ENCODE measurements at places on chromosomes 5 and 9. TPM values are rescaled to one million over a fixed set of nuclear protein-coding genes. Genes with fewer than 3 reads are reported as not detected.

The TMEM215 gene
- not detected for total RNA-seq

The HRH2 gene
- total RNA-seq, result not detected

The HK3 gene
- under 0.01 TPM for total RNA-seq

The ERBIN gene
- total RNA-seq, result 35.9 TPM

The FRMD3 gene
- 2.2 TPM for total RNA-seq

The AJM1 gene
- total RNA-seq, result 0.65 TPM

The MCIDAS gene
- not detected for total RNA-seq

The PIGO gene
- total RNA-seq, result 12.6 TPM

The PTPN3 gene
- total RNA-seq, result 2.7 TPM

The SPINK1 gene
- not detected for total RNA-seq

The C5 gene
- 2.3 TPM for total RNA-seq

The INSL4 gene
- not detected for total RNA-seq

The TSLP gene
- 0.06 TPM for total RNA-seq

The COL23A1 gene
- total RNA-seq, result under 0.01 TPM

The SPATA31A3 gene
- not detected for total RNA-seq

The MAN1B1 gene
- total RNA-seq, result 58.6 TPM

The PCDHA3 gene
- total RNA-seq, result under 0.01 TPM

The FBP2 gene
- total RNA-seq, result not detected

The MUSK gene
- not detected for total RNA-seq

The ROPN1L gene
- total RNA-seq, result 1.6 TPM

The PAIP2 gene
- total RNA-seq, result 57.3 TPM

The ADGRV1 gene
- total RNA-seq, result under 0.01 TPM

The SPINK4 gene
- total RNA-seq, result not detected

All from bladder microvascular endothelial cell (primary cell).